ENCODE measurements at places on chromosomes 7 and 10. TPM values are rescaled to one million over a fixed set of nuclear protein-coding genes. Genes with fewer than 3 reads are reported as not detected.

RBM20 gene
- total RNA-seq = 7.7 TPM

ABCA13 gene
- 6.3 TPM for total RNA-seq

PDGFA gene
- 25.8 TPM for total RNA-seq

SLC18A3 gene
- total RNA-seq = not detected

LRRC18 gene
- total RNA-seq = not detected

ZCCHC24 gene
- 5.7 TPM for total RNA-seq

FGFR2 gene
- total RNA-seq = 7.4 TPM

XPNPEP1 gene
- 101 TPM for total RNA-seq

H2BK1 gene
- not detected for total RNA-seq

CALD1 gene
- 11.1 TPM for total RNA-seq

VENTX gene
- not detected for total RNA-seq

CACNA2D1 gene
- total RNA-seq = 5.8 TPM

CLDN3 gene
- total RNA-seq = 69.4 TPM

PPP1R9A gene
- 10.8 TPM for total RNA-seq

RAMP3 gene
- total RNA-seq = not detected

PRPS1L1 gene
- total RNA-seq = not detected

CALML5 gene
- total RNA-seq = not detected

SFMBT2 gene
- 8.1 TPM for total RNA-seq

LEP gene
- not detected for total RNA-seq

NANOS1 gene
- total RNA-seq = 22.5 TPM

LLCFC1 gene
- total RNA-seq = not detected

PDE6C gene
- not detected for total RNA-seq

SMO gene
- total RNA-seq = 62.3 TPM

JCAD gene
- 23.5 TPM for total RNA-seq

CNOT4 gene
- 2.0 TPM for total RNA-seq

MACC1 gene
- total RNA-seq = not detected

MMP21 gene
- total RNA-seq = not detected

ADIRF gene
- total RNA-seq = not detected

AFAP1L2 gene
- 9.0 TPM for total RNA-seq

ELAPOR2 gene
- 0.98 TPM for total RNA-seq

ZNF488 gene
- not detected for total RNA-seq

SYT15 gene
- not detected for total RNA-seq

ELFN1 gene
- not detected for total RNA-seq

IFIT5 gene
- total RNA-seq = 16.0 TPM

CHCHD2 gene
- total RNA-seq = 771 TPM

EBLN1 gene
- not detected for total RNA-seq

NPS gene
- total RNA-seq = not detected

RPEL1 gene
- not detected for total RNA-seq

RBAK gene
- 1.0 TPM for total RNA-seq

MYO3A gene
- 4.5 TPM for total RNA-seq

KCNMA1 gene
- total RNA-seq = 12.8 TPM

FAM13C gene
- total RNA-seq = not detected

CNTNAP2 gene
- not detected for total RNA-seq

MYL10 gene
- not detected for total RNA-seq

EGFR gene
- 52.7 TPM for total RNA-seq

TUBB8 gene
- total RNA-seq = not detected

NUTM2E gene
- total RNA-seq = not detected

PNLIP gene
- not detected for total RNA-seq

Data from Caki2 (cell line).